GM19239 (cell line): ENCODE measurements at places on chromosomes 12 and 14.

DNA sequence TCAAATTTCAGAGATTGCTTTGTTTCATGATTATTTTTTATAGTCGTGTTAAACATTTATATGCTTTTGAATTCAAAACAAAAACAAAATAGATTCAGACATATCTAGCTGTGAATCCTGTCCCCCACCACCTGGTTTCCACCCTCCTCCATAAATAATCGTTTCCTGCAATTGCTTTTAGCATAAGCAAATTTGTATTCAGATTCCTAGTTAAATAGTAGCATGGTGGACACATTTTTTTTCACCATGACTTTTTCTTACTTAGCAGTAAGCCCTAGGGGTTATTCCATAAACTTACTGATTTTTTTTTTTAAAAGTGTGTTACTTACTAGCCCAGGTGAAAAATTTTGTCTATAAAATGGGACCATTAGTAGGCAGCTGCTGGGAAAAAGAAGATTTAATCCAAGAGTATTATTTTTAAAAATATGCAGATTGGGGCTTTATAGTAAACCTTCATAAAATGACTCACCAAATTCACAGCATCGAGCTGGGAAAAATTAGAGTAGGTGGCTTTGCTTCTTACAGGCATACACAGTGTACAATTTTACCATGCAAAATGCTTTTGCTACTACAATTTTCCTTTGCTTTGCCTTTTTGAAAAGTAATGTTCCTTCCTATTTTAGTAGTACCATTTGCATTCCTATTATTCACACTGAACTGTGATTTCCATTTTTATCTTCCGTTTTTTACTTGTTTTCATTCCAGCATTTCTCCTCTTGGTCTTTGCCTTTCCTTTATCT lies 117.8 kb downstream of the BTG1 start:
- no peak for DNase-seq

GRCh38 chr12:79658221-79658620 lies 32.5 kb downstream of the PAWR start:
- no peak for DNase-seq

GRCh38 chr12:110717037-110717436 lies 25.7 kb downstream of the PPP1CC start:
- DNase-seq, result no peak

GRCh38 chr12:124527861-124528561 lies 39.4 kb downstream of the NCOR2 start:
- DNase-seq, result no peak

- DNase-seq, result peak; percentile 16
These were observed 485 bp downstream of the PELI2 start for GRCh38 chr14:56118611-56119181.

DNA sequence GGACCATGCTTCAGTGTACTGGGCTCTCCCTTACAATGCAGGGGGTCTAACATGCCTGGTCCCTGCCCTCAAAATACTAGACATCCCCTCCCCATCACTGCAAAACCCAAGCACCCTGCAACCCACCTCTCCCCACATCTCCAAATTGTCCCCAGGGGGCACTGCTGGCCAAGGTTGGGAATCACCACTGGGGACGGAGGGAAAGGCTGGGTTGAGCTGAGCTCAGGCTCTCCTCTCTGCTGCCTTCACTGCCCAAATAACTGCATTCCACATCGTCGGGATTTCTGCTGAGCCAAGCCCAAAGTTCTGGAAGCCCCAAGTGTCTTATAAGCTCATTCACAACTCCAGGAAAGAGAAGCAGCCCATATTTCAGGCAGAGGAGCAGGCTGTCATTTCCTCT lies 69.6 kb downstream of the NT5DC3 start:
- no peak for DNase-seq

DNA sequence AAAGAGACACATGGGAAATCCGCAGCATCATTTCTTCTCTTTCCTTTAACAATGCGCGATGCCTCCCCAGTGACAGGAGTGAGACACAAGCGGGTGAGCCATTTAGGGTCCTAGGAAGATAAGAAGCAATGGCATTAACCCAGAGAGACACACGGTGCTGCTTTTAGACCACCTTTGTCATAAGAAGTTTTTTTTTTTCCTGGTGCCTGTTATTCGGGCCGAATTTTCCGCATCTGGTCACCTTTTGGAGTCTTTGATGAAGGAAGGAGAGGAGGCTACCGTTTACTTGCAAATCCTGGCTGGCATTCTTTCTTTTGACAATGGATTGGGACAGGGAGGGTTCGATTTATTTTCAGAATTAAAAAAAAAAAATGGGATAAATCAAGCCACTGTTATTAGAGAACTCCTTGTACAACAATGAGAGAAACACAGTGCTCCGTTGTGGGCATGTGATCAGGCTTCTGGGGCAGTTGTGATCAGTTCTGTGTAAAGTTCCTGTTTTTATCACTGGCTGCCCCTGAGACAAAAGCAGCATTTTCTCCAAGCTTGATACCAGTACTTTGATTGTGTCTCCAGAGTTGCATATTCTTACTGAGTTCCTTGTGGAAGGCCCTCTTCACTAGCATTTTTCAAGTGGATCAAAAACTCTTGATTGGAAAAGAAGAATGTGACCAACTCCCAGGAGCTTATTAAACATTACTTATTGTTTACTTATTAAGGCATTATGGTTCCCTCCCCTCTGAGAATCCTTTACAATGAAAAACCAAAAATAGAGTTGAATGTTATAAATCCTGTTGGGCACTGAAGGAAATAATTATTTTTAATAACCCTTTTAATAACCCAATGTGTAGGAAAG lies 1.1 kb downstream of the DIP2B start:
- DNase-seq, result no peak

DNA sequence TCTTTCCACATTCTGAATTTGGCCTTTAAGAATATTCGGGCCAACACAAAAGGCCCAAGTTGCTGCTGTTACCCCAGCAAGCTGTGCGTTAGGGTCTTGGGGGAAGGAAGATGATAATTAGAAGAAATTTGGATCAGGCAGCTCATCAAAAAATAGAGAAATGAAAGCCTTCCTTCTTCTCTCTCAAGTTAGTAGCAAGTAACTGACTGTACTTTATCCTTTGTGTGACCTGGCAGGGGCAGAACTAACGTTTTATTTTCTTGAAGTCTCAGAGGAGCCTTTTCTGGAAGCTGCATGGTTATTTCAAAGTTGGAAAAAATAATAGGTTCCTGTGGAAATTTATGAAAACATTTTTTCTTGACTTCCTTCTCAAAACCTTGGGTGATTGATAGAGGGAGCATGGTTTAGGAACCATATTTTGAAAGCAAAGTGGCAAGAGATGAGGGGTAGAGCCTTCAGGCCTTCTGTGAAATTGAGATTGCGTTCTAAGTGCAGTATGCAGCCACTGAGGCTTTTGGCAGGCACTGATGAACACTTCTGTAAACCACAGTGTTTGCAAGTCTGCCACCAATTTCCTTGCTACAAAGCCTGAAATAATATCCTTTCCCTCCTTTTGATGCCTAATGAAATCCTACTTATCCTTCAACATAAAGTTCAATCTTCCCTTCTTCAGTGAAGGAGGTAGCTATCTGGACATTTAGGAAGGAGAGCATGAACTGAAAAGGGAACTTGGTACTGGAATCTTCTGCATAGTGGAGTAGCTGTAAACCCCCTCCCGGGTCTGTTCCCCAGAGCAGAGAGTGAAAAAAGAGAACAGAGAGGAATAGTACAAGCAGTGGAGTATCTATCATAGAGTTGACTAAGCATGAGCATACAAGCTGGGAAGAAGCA lies 123.2 kb downstream of the FGD4 start:
- DNase-seq, result no peak

GRCh38 chr12:52539083-52539820 lies 13.7 kb downstream of the KRT71 start:
- DNase-seq, result no peak

- no peak for DNase-seq
These were observed 36.2 kb upstream of the ATP2A2 start for GRCh38 chr12:110244829-110245228.

DNA sequence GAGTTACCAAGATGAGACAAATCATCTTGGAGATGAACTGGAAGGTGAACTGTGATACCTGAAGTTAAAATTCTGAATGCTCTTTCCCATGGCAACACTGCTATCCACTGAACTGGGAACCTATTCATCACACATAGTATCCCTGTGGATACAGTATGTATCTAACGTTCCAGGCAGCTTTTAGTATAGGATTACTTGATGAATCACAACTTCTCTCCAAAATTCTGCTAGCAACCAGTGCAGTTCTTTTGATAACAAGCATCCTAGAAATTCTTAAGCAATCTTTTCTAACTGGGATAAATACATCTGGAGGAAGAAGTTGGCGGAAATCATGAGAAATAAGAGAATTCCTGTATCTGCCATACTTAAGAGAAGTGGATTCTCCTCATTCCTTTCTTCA lies 66.4 kb downstream of the PAWR start:
- DNase-seq, result no peak

DNA sequence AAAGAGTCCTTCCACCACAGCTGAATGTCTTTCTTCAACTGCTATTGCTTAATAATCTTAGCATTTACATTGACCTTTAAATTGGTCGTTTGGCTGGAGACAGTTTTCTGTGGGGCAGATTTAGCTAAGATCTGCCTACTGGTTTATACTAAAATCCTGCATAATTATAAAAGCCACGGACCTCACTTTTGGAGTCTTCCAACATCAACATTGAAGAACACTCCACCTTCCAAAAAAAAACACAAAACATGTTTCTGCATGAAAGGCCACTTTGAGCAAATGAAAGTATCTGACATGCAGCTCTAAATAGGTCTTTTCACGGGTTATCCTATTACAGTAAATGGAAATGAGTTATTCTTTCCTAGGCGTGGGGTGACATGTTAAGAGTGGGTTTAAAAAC lies 57.0 kb upstream of the KRR1 start:
- no peak for DNase-seq

GRCh38 chr14:61177279-61178225 lies 103.6 kb downstream of the TMEM30B start:
- DNase-seq, result no peak

DNA sequence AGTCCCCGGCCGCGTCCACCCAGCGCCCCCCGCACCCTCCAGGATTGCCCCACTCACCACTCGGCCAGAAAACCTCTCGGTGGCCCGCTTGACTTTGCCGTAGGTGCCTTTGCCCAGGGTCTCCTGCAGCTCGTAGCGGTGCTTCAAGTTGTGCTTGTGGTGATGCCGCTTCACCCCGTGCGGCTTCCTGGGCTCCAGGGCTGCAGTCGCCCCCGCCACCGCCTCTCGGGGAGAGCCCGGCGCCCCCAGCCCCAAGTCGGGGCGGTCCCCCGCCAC lies 459 bp downstream of the NUAK1 start:
- no peak for DNase-seq

DNA sequence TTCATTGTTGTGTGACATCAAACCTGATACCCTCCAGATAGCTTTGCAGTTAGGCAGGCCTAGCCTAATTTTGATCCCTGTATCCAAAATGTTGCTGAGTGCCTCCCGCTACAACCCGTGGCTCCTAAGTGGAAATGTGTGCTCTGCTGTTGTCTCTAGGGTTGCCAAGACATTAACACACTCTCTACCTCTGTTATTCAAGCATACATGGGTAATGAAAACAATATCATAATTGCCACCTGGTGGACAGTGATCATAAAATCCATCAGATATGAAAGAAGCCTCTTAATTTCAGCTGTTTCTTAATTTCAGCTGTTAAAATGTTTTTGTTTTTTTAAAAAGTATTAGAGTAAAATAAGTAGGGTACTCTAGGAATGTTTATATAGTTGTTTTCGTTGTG lies 93.5 kb downstream of the PLEKHA5 start:
- no peak for DNase-seq

GRCh38 chr12:116990971-116991966 lies 80.5 kb downstream of the FBXW8 start:
- no peak for DNase-seq

GRCh38 chr14:72545411-72546311 lies 348.2 kb downstream of the DPF3 start:
- DNase-seq, result no peak

- DNase-seq, result peak; percentile 31
These were observed at the start of gene TTC9 for GRCh38 chr14:70641548-70642302. Gene TTC9, plus strand, starts transcription at chr14:70641916. Its CDS starts 214 bp downstream, at chr14:70642130.

- DNase-seq, result no peak
These were observed 7.3 kb downstream of the AKT1 start for GRCh38 chr14:104788161-104788818.

DNA sequence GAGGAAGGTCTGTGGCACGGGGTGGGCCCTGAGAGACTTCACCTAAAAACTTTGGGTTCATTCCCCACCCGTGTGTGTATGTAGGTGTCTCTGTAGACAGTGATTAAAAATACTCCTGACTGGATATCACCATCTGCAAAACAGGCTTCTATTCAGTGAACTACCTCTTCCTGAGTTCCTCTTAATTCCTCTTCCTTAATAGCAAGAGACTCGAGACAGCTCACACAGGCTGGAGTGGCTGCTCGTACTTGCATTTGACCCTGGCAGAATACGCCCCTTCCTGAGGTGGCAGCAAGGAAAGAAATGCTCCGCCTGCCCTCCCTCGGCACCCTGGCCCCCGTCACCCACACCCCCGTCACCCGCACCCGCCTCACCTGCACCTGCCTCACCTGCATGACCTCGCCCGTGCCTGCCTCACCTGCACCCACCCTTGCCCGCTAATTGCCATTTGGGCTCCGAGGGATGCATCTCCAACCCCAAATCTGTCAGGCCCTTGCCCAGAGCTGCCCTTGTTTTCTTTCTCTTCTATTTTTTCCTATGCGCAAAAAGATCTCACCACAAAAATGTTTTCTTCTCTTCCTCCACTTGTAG lies 90.0 kb downstream of the FBXL14 start:
- no peak for DNase-seq

DNA sequence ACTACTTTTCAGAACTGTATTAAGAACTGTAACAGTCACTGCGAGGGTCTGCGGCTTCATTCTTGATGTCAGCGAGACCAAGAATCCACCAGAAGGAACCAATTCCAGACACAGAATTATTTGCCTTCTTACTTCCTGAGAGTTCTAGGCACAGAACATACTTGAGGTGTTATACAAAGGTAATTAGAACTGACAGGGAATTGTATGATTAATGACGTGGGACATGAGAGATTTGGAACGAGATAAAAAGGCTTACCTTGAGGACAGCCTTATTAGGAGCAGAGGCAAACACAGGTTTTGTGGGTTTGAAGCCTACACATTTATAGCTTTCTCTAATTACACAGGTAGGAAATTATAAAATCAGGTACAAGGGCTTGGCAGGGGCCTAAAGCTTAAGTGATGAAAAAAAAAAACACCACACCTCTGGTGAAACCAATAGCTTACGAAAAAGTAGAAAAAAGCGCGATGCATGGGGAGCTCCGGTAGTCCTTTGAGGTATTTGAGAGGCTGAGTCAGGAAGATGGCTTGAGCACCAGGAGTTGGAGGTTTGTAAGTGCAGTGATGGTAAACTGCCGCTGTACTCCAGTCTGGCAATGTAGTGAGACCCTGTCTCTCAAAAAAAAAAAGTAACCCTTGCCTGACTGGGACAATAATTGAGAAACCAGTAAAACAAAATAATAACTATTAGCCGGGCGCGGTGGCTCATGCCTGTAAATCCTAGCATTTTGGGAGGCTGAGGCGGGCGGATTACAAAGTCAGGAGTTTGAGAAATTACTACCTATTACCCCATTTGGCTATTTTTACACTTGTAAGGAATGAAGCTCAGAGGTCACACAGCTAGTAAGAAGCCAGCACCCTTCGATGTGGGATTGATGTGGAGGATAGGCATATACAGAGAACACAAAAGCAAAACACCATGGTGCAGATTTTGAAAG lies 795 bp upstream of the ACOT2 start:
- DNase-seq, result no peak
